ENCODE measurements at places on chromosomes 6 and 20. TPM values are rescaled to one million over a fixed set of nuclear protein-coding genes. Genes with fewer than 3 reads are reported as not detected.

HLA-DOB gene
- total RNA-seq = 18.8 TPM

CLVS2 gene
- 0.05 TPM for total RNA-seq

PCK1 gene
- total RNA-seq = 0.19 TPM

TRIM15 gene
- total RNA-seq = 0.19 TPM

IL17F gene
- total RNA-seq = 0.24 TPM

- no peaks in the 10 kb centered on the region for H3K36me3 ChIP-seq
- no peak overlapping the region for H3K4me3 ChIP-seq
- H3K27me3 ChIP-seq = no peaks in the 10 kb centered on the region
- H3K4me1 ChIP-seq = no peaks in the 10 kb centered on the region
- DNase-seq = no peak
These were observed 716.4 kb upstream of the CITED2 start for GRCh38 chr6:140090871-140091270.

- H3K27ac ChIP-seq = no peak overlapping the region
- no peak overlapping the region for H3K4me3 ChIP-seq
- H3K27me3 ChIP-seq = peaks cover 47% of the 10 kb centered on the region
- no peaks in the 10 kb centered on the region for H3K4me1 ChIP-seq
- DNase-seq = no peak
These were observed 4.2 kb downstream of the MLN start for GRCh38 chr6:33799454-33800113.

DNA sequence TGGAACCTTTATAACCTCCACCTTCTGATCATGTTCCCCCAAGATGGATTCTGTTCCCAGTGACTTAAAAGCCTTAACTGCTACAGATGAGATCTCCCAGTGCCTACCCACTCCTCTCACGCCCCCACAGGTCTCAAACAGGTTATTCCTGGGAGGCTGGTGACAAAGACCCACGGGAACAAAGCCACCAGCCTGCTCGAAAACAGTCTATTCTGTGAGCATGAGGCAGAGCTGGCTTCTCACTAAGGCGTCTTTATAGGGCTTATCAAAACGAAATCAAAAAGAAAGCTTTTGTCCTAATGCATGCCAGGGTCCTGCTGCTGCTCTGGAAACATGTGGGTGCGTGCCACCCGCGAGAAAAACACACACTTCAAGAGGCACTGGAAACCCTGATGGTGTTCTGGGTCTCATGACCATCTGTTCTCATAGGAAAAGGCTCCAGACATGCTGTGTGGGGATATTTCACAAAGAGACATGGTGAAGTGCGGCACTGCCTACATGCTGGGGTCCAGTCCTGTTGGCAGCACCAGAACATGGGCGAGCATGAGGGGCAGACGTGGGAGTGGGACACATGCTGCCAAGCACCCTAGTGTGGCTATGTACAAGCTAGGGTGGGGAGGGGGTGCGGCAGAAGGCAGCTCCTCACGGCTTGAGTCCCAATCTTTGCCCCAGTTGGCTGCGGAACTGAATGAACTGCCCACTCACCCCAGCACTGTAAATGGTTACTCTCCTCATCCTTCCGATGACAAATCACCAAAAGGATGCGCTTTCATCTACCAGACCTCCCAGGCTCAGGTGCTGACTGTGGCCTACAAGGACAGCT lies 2.1 kb downstream of the FKBP1A start:
- H3K36me3 ChIP-seq = peaks cover 9% of the 10 kb centered on the region
- H3K27ac ChIP-seq = peak overlapping the region; percentile 61
- H3K4me1 ChIP-seq = peaks cover 51% of the 10 kb centered on the region
- no peaks in the 10 kb centered on the region for H3K27me3 ChIP-seq
- H3K4me3 ChIP-seq = peak overlapping the region; percentile 85
- DNase-seq = no peak

DNA sequence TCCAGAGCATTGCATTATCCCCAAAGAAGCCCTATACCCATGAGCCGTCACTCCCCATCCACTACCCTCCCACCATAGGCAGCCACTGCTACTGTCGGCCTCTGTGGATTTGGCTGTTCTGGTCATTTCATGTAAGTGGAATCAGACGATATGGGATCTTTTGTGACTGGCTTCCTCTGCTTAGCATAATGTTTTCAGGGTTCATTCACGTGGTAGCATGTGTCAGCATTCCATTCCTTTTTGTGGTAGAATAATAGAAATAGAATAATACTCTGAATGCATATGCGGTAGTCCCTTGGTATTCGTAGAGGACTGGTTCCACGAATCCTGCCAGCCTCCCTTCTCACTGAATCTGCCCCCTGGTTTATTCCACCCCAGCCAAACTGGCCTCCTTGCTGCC lies 402.6 kb upstream of the SULF2 start:
- no peaks in the 10 kb centered on the region for H3K27me3 ChIP-seq
- H3K27ac ChIP-seq = no peak overlapping the region
- no peak overlapping the region for H3K4me3 ChIP-seq
- H3K4me1 ChIP-seq = no peaks in the 10 kb centered on the region
- no peak for DNase-seq
- no peaks in the 10 kb centered on the region for H3K36me3 ChIP-seq

- DNase-seq = no peak
- H3K27ac ChIP-seq = no peak overlapping the region
- no peaks in the 10 kb centered on the region for H3K36me3 ChIP-seq
These were observed 51.0 kb upstream of the TFAP2A start for GRCh38 chr6:10465629-10466499.

DNA sequence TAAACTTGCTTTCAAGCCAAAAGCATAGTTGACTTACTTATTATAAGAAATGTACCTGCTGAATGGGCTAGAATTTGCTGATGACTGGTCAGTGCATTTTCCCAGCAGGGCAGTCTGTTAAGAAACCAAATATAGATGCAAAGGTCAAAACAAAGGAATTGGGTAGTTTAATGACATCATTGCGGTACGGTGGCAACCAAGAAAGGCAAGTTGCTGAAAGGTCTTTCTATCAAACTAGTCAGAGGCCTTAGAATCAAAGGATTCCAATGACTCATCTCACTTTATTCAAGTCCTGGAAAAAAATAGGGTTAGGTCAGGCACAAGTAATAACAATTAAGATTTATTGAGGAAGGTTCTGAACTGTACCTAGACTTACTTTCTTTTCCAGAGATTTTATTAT lies 76.4 kb downstream of the KIZ start:
- no peaks in the 10 kb centered on the region for H3K36me3 ChIP-seq
- H3K4me3 ChIP-seq = no peak overlapping the region
- DNase-seq = no peak
- H3K4me1 ChIP-seq = no peaks in the 10 kb centered on the region

GRCh38 chr20:31661625-31662371 lies 24.1 kb downstream of the COX4I2 start:
- peaks cover 20% of the 10 kb centered on the region for H3K4me1 ChIP-seq
- DNase-seq = no peak
- peak overlapping the region; percentile 58 for H3K4me3 ChIP-seq
- peaks cover 36% of the 10 kb centered on the region for H3K36me3 ChIP-seq
- H3K27ac ChIP-seq = peak overlapping the region; percentile 93

- no peak overlapping the region for H3K4me3 ChIP-seq
- no peak overlapping the region for H3K27ac ChIP-seq
- H3K4me1 ChIP-seq = no peaks in the 10 kb centered on the region
- no peaks in the 10 kb centered on the region for H3K27me3 ChIP-seq
- H3K36me3 ChIP-seq = no peaks in the 10 kb centered on the region
- no peak for DNase-seq
These were observed 488.8 kb downstream of the CD83 start for GRCh38 chr6:14606353-14606752.

GRCh38 chr6:69866770-69867638 lies 648 bp downstream of the COL19A1 start:
- peak overlapping the region; percentile 60 for H3K27ac ChIP-seq
- H3K4me1 ChIP-seq = no peaks in the 10 kb centered on the region
- H3K36me3 ChIP-seq = no peaks in the 10 kb centered on the region

DNA sequence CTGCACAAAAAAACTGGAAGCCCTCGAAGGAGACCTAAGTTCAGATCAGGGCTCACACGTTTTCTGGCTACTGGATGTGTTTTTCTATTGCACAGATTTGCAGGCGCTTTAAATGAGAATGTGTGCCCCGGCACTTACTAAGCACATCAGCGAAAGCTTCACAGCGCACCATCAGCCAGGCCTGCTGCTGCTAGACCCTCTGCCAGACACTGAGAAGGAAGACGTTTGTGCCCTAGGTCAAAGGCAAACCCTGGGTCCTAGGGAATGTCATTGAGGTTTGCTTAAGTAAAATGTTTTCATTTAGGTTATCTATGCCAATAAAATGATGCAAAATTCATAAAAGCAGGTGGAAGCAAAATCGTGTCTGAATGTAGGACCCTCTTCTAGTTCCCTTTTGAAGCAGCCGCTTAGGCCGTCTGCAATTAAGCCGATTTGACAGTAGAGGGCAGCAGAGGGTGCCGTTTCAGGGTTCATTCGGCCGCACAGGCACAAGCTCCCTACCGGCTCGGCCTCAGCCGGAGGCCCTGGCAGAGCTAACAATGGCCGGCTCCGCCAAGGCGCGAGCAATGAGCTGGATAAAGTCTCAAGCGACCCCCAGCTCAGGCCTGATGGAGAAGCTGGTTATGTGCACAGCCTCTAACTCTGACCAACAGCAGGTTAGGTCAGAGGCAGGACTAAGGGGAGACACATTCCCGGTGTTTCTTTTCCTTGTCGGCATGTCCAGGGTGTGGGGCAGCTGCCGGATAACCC lies 107.2 kb upstream of the FOXA2 start:
- no peak overlapping the region for H3K4me3 ChIP-seq
- H3K36me3 ChIP-seq = no peaks in the 10 kb centered on the region

DNA sequence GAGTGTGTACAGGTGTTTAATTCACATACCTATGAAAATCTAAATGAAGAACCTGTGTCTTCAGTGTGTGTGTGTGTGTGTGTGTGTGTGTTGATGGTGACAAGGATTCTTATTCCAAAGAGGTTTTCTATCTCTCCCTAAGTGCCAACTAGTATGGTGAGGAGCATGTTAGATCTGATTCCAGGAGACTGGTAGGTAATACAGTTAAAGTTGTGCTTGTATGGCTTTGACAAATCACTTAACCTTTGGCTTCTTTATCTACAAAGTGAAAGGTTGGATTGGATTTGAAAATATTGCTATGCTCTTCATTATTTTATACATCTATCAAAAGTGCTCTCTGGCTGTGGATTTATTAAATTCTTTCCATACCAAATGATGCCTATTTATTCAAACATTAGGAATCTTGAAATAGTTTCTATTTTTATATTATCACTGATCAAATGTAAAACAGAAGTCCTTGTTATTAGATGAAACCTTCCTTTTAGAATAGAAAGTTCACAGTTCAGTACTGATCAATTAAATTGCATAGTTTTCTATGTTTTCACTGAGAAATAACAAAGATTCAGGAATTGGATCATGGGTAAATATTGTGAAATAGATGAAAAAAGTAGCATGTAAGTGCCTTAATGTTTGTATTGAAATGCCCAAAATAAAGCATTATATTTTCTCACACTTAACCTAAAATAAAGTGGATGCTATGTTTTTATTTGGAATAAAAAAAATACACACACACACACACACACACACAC lies 84.4 kb upstream of the MLIP start:
- H3K27me3 ChIP-seq = no peaks in the 10 kb centered on the region
- no peaks in the 10 kb centered on the region for H3K36me3 ChIP-seq
- H3K4me3 ChIP-seq = no peak overlapping the region
- H3K27ac ChIP-seq = no peak overlapping the region
- no peaks in the 10 kb centered on the region for H3K4me1 ChIP-seq

GRCh38 chr6:115677198-115677597 lies 383.5 kb downstream of the FRK start:
- H3K4me1 ChIP-seq = no peaks in the 10 kb centered on the region
- H3K4me3 ChIP-seq = no peak overlapping the region
- DNase-seq = no peak

GRCh38 chr6:16789329-16790038 lies 28.2 kb upstream of the ATXN1 start:
- H3K27me3 ChIP-seq = no peaks in the 10 kb centered on the region
- no peak for DNase-seq

- DNase-seq = no peak
- no peaks in the 10 kb centered on the region for H3K4me1 ChIP-seq
- no peak overlapping the region for H3K4me3 ChIP-seq
These were observed 105.3 kb upstream of the KCNG1 start for GRCh38 chr20:51128198-51128597.

DNA sequence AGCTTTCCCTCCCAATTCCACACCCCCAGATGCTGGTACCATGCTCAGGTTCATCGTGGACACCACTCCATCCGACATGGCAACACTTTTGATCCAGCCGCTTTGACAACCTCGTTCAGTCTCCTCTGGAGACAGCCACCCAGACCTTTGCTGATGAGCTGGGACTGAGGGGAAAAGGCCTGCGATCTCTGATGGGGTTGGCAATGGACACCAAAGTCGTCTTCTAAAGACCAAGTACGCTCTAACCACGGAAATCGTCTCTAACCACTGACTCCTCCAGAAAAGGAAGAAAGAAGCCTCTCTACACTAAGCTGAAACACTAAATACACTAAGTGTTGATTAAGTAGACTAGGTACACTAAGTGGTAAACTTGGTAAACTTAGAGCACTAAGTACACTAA lies 26.1 kb upstream of the HLA-E start:
- peaks cover 94% of the 10 kb centered on the region for H3K27me3 ChIP-seq
- H3K4me1 ChIP-seq = peaks cover 25% of the 10 kb centered on the region
- DNase-seq = no peak
- H3K4me3 ChIP-seq = no peak overlapping the region
- no peaks in the 10 kb centered on the region for H3K36me3 ChIP-seq
- H3K27ac ChIP-seq = no peak overlapping the region

DNA sequence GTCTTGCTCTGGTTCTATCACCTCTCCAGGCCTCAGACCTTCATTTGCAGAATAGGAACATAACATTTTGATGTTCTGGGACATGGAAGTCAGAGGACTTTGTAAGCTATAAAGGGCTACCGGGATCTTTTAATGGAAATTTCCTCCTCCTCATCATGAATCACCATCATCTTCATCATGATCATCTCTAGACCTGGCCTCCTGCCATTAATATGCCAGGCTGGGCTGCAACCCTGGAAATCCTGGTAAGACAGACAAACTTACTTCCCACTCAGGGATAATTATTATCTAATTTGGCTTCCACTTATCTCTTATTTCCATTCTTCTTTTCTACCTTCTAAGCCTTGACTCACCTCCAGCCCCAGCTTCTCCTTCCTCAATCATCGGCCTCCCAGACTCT lies 41.0 kb upstream of the MRPS18A start:
- DNase-seq = no peak
- peaks cover 8% of the 10 kb centered on the region for H3K4me1 ChIP-seq
- no peaks in the 10 kb centered on the region for H3K27me3 ChIP-seq
- H3K4me3 ChIP-seq = no peak overlapping the region
- H3K36me3 ChIP-seq = no peaks in the 10 kb centered on the region

DNA sequence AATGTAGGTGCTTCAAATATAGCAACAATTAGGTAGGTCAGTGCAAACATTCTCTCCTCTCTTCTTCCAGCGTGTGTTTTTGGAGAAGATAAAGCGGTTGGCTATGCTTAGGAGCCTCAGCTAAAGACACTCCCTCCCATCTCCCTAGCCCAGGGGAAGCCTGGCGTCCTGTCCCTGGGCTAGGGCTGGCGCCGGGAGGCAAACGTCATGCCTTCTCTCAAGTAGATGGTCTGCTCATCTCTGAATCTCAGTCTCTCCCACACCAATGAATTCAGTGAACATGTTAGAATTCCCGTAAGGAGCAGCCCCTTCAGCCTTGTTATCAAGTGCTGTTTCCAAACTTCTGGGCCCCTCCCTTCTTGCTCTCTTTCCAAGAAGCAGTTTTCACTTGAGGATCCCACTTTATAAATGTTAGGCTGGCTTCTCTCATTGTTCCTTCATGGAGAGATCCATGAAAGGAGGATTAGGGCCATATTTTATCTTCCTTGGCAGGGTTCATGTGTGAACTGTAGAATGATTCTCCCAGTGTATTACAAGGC lies 142.8 kb downstream of the CLIC5 start:
- no peaks in the 10 kb centered on the region for H3K27me3 ChIP-seq
- no peak overlapping the region for H3K27ac ChIP-seq
- no peak overlapping the region for H3K4me3 ChIP-seq
- H3K36me3 ChIP-seq = no peaks in the 10 kb centered on the region

Measured in thymus (tissue), 14 donors.